ENCODE measurements at places on chromosomes 1 and 21.

- DNase-seq, result no peak
Observed at GRCh38 chr1:1067860-1068516, 6.1 kb downstream of the RNF223 start.

DNA sequence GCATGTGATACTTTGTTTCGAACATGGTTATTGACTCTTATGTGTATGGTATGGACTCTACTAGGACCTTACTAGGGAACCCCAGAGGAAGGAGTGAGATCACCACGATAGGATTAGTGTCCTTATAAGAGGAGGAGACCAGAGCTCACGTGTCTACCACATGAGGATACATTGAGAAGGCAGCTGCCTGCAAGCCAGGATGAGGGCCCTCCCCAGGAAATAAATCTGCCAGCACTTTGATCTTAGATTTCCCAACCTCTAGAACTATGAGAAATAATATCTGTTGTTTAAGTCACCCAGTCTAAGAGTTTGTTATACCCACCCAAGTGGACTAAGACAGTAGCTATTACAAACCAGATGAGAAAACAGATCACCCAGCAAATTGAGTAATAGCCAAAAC, 559.3 kb upstream of the USP24 start:
- no peak for DNase-seq

- DNase-seq, result no peak
Observed at GRCh38 chr1:182182311-182182710, 120.8 kb upstream of the ZNF648 start.

DNA sequence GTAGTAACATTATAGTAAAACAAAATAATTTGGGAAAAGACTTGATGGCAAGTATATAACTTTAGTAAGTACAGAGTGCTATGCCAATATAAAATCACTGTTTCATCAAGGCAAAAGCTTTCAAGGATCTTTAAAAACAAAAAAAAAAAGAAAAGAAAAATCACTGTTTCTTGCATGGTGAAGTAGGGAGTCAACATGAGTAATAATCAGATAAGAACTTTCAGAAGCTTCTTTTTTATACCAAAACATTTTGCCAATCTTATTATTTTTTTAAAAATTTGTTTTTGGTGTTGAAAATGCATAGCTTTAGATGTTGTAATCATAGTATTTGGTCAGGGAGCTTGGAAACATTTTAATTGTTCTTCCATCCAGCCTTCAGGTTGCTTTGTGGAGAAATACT, 37.2 kb downstream of the CAMSAP2 start:
- no peak for DNase-seq

DNA sequence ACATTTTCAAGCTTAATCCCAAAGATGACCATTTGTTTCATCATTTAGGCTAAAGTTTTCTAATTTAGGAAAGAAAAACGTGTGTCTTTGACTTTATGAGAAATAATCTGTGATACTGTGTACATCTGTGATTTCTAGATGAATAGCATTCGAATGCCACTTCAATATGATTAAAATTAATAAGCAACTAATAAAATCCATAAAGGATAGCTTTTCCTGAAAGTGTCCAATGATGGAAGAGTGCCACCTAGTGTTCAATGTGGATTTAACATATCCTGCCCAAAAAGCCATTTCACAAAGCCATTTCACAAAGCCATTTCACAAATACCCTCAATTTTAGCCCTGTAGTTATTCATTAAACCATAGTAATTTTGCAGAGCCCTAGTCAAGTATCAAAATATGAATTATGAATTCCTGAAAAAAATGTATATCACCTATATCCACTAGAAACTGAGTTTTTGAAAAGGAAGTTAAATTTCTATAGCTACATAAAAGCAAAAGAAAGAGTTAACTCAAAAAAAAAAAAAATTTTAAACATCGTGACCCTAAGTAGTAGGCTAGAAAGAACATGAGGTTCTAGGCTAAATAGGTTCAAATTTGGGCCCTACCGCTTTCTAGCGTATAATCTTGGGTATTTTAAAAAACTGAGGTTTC, 19.1 kb downstream of the NME7 start:
- DNase-seq, result no peak

DNA sequence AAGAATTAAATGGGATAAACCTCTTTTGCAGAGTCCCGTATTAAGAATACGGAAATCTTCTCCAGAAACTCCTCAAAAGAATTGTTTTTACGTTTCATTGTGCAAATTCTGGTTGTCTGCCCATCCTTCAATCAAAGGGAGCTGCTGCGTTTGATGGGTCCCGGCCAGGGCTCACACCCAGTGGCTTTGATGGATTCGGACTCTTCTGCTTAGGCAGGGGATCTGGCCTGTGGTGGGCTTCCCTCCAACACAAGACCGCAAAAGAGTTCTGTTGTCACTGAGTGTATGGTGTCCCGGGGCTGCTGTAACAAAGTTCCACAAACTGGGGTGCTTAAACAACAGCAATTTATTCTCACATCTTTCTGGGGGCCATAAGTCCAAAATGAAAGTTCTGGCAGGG, 402.0 kb downstream of the PCP4 start:
- DNase-seq, result no peak

- DNase-seq, result no peak
Observed at GRCh38 chr1:18479454-18479853, 1.3 kb upstream of the KLHDC7A start.

GRCh38 chr1:47630346-47630745, 192.5 kb downstream of the FOXD2 start:
- no peak for DNase-seq

- DNase-seq, result no peak
Observed at GRCh38 chr21:37828556-37828955, 87.7 kb downstream of the KCNJ6 start.

DNA sequence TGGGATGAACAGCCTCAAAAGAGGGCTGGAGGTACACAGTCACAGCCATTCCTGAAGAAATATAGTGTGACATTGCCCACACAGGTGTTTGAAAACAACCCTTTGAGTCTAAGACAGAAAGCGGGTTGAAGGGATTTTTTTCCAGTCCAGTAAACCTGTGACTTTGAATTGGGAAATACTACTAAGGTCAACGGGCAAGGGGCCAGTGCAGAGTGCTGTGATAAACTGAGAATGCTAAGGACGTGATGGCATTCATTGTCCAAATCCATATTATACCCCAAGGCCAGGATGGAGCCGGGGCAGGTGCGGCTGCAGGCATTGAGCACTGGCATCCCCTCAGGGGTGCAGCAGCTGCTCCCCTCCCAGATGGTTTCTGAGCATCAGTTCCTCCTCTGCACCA, 36.6 kb downstream of the KIAA0040 start:
- no peak for DNase-seq

DNA sequence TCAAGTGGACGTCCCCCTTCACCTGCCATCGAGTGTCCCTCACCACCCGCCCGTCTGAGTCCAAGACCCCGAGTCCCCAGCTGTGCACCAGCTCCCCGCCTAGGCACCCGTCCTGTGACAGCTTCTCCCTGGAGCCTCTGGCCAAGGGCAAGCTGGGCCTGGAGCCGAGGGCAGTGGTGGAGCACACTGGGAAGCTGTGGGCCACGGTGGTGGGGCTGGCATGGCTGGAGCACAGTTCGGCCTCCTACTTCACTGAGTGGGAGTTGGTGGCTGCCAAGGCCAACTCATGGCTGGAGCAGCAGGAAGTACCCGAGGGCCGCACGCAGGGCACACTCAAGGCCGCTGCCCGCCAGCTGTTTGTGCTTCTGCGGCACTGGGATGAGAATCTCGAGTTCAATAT, 63.2 kb downstream of the VWA5B1 start:
- DNase-seq, result no peak

- no peak for DNase-seq
Observed at GRCh38 chr1:53281133-53281532, 42.8 kb upstream of the MAGOH start.

DNA sequence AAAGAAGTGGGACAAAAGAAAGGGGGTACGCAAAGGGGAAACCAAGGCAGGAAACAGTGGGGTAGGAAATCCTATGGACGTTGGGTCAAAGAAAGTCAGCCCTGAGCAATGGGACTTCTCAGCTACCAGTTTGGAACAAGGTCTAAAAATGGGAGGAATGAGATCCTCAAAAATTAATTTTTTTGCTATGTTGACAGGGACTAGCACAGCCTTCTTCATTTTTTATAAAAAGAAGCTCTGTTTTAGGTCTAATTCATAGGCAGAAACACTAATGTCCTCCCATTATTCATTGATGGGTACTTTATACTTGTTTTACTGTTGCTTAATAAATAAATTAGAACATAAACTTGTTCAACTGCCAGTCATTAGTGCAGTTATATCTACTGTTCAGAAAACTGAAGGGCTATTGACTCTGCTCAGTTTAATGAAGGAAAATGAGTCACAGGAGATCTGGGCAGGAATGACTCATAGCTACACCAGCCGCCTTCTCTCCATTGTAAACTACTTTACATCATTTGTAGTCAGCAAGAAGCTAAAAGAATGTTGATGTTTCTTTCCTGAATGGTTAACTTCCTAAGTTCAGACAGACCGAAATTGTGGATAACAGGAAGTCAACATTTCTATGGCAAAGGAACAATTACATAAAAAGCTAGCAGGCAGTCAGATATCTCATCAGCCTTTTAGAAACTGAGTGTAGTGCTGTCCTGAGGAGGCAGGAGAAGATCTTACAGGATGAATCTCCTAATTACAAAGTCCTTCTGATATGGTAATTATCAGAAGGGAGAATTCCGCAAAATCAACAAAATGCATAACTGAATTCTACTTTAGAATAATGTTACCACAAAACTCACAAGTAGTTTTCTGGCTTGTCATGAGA, 356.4 kb upstream of the PKN2 start:
- DNase-seq, result no peak

- no peak for DNase-seq
Observed at GRCh38 chr1:184614667-184615066, 140.0 kb downstream of the EDEM3 start.

- DNase-seq, result no peak
Observed at GRCh38 chr1:33396188-33397124, 34.4 kb downstream of the PHC2 start.

DNA sequence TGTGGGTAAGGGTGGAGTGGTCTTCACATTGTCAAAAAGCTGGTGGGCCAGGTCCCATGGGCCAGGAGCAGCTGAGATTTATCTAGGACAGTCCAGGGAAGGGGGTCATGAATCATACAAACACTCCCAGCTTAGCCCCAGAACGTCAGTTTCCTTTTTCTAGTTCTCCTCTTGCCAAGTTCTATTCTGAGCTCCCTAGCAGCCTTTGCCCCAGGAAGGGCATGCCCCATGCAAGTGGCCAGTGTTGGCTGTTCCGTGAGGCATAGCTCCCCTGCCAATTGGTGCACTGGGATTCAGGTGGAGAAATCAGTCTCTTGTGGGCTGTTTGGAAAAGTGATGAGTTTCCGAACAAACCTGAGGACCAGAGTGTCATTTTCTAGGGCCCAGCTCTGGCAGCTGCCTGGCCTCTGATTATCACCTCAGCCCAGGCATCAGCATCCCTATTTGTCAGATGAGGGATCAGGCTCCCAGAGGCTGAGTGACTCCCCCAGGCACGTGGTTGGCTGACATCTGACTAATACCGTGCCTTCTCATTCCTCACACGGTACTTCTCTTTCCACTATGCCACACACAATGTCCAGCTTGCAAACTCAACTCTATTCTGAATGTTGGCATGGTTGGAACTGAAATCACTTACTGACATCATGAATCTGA, 14.2 kb upstream of the MYOM3 start:
- DNase-seq, result no peak

GRCh38 chr1:210910020-210910575, 223.8 kb downstream of the KCNH1 start:
- no peak for DNase-seq

DNA sequence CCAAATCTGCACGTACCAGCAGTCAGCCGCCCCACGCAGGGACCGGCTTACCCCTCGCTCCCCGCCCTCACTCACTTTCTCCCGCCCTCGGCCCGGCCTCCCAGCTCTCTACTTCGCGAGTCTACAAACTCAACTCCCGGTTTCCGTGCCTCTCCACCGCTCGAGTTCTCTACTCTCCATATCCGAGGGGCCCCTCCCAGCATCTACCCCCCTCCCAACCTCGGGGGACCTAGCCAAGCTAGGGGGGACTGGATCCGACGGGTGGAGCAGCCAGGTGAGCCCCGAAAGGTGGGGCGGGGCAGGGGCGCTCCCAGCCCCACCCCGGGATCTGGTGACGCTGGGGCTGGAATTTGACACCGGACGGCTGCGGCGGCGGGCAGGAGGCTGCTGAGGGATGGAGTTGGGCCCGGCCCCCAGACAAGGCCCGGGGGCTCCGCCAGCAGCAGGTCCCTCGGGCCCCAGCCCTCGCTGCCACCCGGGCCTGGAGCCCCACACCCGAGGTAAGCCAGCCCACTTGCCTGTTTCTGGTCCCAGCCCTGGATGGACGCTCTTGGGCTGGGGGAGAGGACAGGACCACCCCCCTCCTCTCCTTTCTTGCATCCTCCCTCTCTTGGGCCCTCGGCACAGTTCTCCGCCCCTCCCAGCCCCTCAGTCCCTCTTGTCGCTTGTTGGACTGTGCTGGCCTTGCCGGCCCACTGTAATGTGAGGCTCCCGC, at the start of gene ARTN:
ARTN (plus strand) TSS at position 416 of the 715 bp plus-strand sequence. CDS start 1,856 bp downstream, outside the sequence.
- DNase-seq, result no peak

DNA sequence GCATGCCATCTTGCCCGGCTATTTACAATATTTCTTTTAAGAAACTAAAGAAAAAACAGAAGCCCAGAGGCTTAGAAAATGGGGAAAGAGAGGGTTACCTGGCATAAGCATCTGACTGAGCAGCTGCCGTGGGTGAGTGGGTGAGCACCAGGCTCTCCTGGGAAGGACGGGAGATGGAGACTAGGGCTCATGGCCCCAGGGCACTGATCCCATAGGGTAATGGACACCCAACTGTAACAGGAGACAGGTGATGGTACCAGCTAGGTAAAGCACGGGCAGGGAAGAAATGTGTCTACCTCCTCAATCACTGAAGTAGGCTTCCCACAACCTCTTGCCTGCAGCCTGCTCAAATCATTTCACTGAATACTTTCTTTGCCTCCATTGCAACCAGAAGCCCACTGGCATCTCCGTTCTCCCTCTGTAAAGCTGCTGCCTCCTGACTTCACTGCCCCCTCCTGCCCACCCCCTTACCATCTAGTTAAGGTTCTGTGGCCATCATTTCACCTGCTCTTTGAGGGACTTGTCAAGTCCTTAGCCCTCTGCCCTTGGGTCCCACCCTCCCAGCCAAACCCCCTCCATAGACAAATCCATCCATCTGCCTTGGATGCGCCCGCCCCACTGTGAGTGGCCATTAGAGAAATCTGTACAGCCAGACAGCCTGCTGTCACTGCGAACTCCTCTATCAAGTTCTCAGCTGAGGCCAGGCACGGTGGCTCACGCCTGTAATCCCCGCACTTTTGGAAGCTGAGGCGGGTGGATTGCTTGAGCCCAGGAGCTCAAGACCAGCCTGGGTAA, 6.2 kb downstream of the TMEM125 start:
- DNase-seq, result no peak

DNA sequence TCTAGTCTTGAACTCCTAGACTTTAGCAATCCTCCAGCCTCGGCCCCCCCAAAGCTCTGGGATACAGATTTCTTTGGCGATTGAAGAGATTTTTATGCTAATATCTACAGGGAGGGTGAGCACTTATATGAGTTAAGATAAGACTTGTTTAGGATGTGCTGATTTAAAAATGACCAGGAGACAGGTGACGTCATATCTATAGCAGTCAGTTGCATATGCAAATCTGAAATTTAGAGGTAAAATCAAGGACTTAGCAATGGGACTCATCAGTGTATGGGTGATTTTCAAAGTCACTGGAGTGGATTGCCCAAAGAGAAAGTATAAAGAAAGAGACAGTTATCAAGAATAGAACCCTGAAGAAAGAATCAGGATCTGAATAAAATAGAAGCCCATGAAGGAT, 394.5 kb downstream of the ADGRL2 start:
- DNase-seq, result no peak

Measured in stimulated activated CD8-positive, alpha-beta memory T cell treated with anti-CD3 and anti-CD28 coated beads, Interleukin-2, amount 100 ng/mL, for 1 hour (primary cell).